MV-4-11 (cell line): ENCODE measurements at places on chromosomes 12 and 14.

- DNase-seq, result peak; percentile 69
Observed at GRCh38 chr12:100154474-100155247, 12.0 kb upstream of the BLTP3B start.

DNA sequence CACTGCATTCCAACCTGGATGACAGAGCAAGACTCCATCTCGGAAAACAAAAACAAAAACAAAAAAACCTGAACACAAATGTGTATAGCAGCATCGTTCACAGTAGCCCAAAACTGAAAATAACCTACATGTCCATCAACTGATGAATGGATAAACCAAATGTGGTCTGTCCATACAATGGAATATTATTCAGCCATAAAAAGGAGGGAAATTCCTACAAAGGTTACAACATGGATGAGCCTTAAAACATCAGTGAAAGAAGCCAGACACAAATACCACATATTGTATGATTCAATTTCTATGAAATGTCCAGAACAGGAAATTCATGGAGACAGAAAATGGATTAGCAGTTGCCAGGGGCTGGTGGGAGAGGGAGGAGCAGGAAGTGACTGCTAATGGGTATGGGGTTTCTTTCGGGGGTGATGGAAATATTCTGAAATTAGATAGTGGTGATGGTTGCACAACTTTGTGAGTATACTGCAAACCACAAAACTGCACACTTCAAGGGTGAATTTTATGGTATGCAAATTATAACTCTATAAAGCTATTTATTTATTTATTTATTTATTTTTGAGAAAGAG, 4.0 kb downstream of the MYL2 start:
- peak; percentile 51 for DNase-seq

GRCh38 chr14:93219103-93219726, 12.2 kb downstream of the UBR7 start:
- DNase-seq, result peak; percentile 53

GRCh38 chr12:68786929-68787328, 21.0 kb upstream of the MDM2 start:
- DNase-seq, result peak; percentile 54

GRCh38 chr12:29023436-29024076, 125.5 kb upstream of the FAR2 start:
- no peak for DNase-seq
